ENCODE measurements at places on chromosomes 4 and X. TPM values are rescaled to one million over a fixed set of nuclear protein-coding genes. Genes with fewer than 3 reads are reported as not detected.

Gene TLR3
- total RNA-seq = 1.4 TPM

Gene HPGDS
- not detected for total RNA-seq

Gene LANCL3
- 0.55 TPM for total RNA-seq

Gene GUCY1B1
- 12.7 TPM for total RNA-seq

Gene LRP2BP
- total RNA-seq = 0.33 TPM

Data from WTC11 (cell line).